ENCODE measurements at places on chromosomes 16 and 17. TPM values are rescaled to one million over a fixed set of nuclear protein-coding genes. Genes with fewer than 3 reads are reported as not detected.
A peak's percentile ranks its signal among the peaks of the same experiment; 100 is the strongest.

GRCh38 chr16:620700-621525 is 9.9 kb upstream of the WFIKKN1 start:
- DNase-seq = no peak

DNA sequence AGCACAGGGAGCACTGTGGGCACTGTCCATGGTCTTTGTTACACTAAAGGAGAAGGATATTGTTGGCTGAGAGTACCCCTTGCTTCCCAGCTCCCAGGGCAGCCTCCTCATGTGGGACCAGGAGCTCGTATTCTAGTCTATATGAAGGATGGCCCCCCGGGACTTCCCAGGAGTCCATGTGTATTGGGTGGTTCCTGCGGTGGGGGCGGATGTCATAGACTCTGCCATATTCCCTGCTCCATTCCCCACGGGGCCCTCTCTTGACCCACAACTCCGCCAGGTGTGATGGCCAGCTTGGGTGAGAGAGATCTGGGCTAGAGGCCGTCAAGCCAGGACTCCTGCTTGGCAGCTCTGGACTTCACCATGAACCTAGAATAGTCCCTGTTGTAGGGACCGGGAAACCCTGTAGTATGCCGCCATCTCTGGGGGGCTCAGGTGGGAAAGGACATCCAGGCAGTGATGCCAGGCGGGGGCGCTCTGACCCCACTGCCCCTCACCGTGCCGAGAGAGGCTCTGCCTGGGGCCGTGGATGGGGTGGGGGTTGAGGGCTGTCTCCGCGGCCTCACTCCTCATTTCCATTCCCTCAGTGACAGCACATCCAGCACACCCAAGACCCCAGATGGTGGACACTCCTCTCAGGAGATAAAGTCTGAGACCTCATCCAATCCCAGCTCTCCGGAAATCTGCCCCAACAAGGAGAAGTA is 37.8 kb downstream of the OR1D5 start:
- DNase-seq = peak; percentile 43

DNA sequence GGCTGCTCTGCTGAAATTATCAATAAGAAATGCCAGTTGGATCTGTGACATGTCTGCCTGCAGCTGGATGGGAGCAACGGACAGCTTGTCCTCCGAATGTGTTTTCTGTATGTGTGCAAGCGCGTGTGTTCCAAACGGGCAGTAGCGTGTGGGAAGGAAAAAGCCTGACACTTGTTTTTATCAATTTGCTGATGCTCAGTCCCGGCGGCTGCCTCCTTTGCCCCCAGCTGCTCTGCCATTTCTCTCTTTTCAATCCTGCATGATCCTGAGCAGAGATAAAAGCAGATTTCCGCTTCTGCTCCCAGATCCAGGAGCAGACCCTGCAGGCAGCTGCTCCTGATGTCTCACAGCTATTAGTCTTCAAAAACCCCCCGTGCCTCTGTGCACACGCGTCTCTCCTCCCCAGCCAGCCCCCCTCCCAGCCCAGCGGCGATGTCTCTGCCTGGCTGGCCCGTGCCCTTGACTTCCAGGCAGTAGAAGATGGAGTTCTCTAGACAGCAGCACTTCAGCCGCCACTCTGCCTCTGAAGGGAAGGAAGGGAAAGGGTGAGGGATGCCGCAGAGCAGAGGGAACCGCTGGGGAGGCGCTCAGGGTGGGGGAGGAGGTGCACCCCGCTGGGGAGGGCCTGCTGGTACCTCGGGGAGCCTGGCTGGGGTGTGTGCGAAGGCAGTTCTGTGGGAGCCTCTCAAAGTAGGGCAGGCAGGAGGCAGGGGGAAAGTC is 4.1 kb downstream of the PRCD start:
- no peak for DNase-seq

DNA sequence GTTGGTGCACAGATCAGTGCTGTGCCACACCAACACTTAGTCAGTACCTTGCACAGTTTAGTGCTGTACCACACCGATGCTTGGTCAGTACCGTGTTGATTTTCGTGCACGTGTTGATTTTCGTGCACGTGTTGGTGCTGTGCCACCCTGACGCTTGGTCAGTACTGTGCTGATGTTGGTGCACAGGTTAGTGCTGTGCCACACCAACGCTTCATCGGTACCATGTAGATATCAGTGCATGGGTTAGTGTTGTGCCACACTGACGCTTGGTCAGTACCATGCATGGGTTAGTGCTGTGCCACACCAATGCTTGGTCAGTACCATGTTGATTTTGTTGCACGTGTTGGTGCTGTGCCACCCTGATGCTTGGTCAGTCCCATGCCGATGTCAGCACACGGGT is 103.5 kb downstream of the NPIPB11 start:
- DNase-seq = no peak

DNA sequence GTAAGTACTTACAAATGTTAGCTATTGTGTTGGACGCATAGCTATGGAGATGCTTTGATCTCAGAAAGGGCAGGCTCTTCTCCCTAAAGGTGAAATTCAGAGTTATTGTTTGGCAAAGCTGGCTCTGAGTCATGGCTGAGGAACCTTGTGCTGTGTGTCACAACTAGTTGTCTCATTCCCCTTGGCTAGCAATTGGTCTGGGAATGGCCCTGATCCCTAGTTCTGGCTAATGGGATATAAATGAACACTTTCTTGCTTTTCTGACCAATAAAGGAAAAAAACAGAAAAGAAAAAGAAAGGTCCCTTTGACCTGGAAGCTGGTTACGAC is 210.6 kb downstream of the MAP2K4 start:
- DNase-seq = no peak

DNA sequence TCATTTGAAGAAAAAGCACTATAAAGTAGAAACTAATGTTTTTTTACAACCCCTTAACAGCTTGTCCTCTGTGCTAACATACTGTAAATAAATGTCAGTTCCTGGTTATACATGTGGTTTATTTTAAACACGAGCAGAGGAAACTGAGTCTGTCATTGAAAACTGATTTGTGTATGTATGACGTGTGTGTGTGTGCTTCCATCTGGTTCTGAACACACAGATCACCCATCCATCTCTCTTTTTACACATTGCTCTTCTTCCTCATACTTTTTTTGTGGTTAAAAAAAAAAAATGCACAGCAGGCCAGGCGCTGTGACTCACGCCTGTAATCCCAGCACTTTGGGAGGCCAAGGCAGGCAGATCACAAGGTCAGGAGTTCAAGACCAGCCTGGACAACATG is 49.5 kb downstream of the ZNF423 start:
- DNase-seq = no peak

- DNase-seq = no peak
Observed at GRCh38 chr17:39562976-39563375, 44.7 kb downstream of the NEUROD2 start.

DNA sequence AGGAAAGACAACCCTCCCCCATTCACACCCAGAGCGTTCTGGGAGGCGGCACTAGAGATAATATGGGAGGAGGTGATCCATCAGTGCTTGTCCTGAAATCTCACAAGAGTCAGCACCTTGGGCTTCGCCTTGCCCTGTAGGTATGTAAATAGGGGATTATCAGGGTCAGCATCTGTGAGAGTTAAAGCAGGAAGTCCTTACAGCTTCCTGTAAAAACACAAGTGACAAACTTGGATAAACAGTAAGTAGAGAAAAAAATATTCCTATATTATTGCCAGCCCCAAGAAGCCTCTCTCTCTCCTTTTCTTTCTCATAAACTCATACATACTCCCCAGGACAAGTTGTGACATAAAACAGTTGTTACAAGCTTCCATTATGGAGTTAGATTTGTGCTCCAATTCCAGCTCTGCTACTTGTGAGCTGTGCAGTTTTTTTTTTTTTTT is 187.7 kb downstream of the MAF start:
- DNase-seq = no peak

GRCh38 chr16:74608944-74609343 is 2.0 kb upstream of the GLG1 start:
- no peak for DNase-seq

DNA sequence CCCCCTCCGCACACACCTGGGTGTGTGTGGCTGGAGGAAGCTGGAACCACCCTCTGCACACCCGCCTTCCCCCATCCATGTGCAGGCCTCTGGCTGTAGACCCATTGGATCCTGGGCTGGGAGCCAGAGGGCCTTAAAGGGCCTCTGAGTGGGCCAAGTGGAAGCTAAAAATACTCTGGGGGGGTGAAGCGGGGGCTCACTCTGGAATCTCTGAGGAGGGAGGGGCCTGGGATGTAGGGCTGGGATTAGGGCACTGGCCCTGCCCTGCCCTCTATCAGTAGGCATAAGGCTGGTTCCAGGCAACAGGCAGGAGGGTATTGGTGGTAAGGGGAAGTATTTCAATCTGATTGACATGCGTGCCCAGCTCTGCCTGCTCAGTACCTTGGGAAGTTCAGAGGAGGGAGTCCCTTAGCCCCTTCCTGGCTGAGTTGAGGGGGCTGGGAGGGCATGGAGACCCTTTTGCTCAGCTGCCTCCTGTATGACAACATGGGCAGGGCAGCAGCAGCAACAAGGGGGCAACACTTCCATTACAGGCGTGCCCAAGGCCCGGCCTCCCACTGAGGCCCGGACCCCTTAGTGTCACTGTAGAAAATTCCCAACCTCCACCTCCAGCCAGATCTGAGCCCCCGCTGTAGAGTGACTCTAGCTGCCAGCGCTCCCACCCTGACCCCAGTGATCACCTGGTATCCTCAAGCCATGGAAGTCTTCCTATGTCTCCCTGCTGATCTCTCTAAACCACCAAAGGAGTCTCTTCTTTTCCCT is 5.2 kb downstream of the ITGA3 start:
- DNase-seq = no peak

DNA sequence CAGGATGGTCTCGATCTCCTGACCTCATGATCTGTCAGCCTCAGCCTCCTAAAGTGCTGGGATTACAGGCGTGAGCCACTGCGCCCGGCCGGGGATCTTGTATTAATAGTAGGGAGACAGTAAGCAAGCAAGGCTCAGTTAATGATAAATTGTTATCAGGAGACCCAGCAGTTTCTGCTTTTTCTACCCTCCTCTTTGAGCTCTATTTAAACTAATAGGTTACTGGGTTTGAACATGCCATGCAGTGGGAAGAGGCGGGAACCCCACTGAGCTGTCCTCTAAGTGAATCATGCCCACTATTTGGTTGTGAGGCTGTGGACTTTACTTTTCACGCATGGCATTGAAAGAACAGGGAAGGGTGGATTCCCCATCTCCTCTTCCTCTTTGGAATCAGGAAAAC is 223.9 kb downstream of the WWOX start:
- no peak for DNase-seq

DNA sequence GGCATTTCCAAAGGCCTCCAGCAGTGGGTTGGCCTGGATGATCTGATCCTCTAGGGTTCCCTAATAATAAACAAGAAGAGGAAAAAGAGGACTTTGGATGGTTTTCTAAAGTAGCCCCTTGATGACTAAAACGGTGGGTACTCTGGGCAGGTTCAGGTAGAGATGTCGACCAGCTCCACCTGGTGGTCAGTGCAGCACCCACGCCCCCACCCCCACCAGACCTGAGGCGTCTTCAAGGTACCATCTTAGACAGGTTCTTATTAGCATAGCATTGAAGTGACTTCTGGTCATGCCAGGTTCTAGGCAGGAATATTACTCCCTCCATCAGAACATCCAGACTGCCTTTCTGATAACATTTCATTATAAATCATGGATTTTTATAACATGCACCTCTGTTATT is 15.0 kb downstream of the MYH13 start:
- DNase-seq = peak; percentile 22

DNA sequence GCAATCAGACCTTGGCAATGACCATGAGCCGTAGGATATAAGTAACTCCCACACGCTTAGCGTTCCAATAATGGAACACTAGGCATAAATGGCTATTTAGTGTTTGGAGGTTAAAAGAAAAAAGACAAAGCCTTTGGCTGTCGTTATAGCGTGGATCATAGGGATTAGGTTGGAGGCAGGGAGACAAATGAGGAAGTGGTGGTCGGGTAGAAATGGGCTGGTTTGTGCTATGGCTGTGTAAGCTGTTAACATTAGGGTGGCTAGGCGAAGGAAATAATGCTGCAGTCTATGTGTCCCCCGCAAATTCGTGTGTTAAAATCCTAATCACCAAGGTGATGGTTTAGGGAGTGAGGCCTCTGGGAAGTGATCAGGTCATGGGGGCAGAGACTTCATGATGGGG is 120.4 kb upstream of the IRX6 start:
- DNase-seq = no peak

DNA sequence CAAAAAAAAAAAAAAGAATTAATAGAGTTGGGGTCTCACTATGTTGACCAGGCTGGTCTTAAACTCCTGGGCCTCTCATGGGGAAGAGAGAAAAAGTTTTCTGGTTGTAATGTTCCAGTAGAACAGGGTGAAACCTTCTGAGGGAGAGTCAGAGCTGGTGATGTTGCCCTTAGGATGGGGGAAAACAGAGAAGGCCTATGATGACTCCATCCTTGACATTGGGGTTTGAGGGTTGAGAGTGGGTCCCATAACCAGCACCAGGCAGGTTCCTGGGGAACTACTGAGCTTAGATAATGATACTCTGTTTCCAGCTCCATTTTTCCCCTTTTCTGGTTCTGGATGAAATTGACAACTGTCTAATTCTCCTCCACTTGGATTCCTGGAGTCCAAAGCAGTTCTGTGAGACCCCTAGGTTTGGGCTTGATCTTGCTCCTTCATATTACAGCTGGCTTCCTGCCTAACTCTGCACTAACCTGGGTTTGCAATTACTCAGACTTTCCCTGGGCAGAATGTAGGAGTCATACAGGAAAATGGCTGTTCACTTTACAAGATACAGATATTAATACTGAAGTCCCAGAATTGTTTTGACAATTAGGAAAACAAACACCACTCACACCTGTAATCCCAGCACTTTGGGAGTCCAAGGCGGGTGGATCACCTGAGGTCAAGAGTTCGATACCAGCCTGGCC is 62.8 kb upstream of the B4GALNT2 start:
- DNase-seq = no peak

GRCh38 chr17:72397223-72397667 is 276.4 kb downstream of the SOX9 start:
- DNase-seq = no peak

- DNase-seq = no peak
Observed at GRCh38 chr16:70253291-70254106, 1.8 kb upstream of the EXOSC6 start.

EVI2B gene
- polyA plus RNA-seq = 1.1 TPM

TBC1D26 gene
- polyA plus RNA-seq = 0.38 TPM

RASD1 gene
- polyA plus RNA-seq = 129 TPM

Measured in pancreas (tissue), 10 donors.